ENCODE measurements at places on chromosomes 13 and 19.

GRCh38 chr13:99357131-99357596 lies 50.0 kb upstream of the GPR183 start:
- peak; percentile 36 for DNase-seq

- DNase-seq, result no peak
These were observed 9.9 kb upstream of the CACTIN start for GRCh38 chr19:3636506-3636905.

GRCh38 chr19:46903458-46903857 lies 42.7 kb downstream of the ARHGAP35 start:
- DNase-seq, result no peak

- DNase-seq, result no peak
These were observed 580 bp downstream of the AP2A1 start for GRCh38 chr19:49767381-49767780.

GRCh38 chr13:70203661-70204229 lies 95.5 kb upstream of the KLHL1 start:
- DNase-seq, result no peak

- no peak for DNase-seq
These were observed 2292.8 kb downstream of the PCDH9 start for GRCh38 chr13:64937302-64937701.

- DNase-seq, result peak; percentile 38
These were observed 536 bp downstream of the FAM32A start for GRCh38 chr19:16185768-16186123.

GRCh38 chr13:30735025-30735871 lies at the start of gene ALOX5AP:
TSS of gene ALOX5AP (plus strand) at chr13:30735543. CDS start at chr13:30735606, 63 bp downstream.
- peak; percentile 32 for DNase-seq

DNA sequence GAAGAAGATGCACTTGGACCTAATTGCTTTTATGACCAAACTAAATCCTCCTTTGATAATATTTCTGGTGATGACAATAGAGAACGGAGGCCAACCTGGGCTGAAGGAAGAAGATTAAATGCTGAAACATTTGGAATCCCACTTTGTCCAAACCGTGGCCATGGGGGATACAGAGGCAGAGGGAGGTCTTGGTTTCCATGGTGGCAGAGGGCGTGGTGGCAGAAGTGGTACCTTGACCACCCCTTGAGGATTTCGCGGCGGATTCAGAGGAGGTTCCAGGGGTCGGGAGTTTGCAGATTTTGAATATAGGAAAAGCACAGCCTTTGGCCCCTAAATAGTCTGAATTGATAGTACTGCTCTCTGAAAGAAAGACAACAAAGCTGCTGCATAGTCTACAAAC lies 7.2 kb upstream of the LILRB3 start:
- DNase-seq, result no peak

- DNase-seq, result peak; percentile 81
These were observed 290.0 kb downstream of the MZT1 start for GRCh38 chr13:72437458-72437857.

GRCh38 chr13:62280590-62280989 lies 864.9 kb upstream of the PCDH20 start:
- no peak for DNase-seq

DNA sequence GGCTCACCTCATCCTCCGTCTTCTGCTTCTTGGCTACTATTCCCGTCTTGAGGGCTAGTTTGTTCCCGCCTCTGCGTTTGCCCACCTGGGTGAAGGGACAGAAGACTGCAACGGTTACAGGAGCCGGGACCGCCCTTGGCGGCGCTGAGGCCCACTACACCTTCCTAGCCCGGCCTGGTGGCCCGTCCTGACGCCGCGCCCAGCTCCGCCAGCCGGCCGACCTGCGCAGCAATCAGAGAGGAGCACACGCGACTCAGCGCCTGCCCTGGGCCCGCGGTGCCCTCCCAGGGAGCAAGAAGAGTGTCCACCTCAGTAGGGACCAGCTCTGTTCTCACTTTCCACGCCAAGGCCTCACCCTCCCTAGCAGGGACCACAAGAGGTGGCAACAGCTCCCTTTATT lies 3.1 kb downstream of the TRIR start:
- no peak for DNase-seq

GRCh38 chr19:10654610-10655456 lies 687 bp downstream of the ILF3 start:
- peak; percentile 41 for DNase-seq

GRCh38 chr19:33688171-33688992 lies 66.6 kb downstream of the CHST8 start:
- no peak for DNase-seq

DNA sequence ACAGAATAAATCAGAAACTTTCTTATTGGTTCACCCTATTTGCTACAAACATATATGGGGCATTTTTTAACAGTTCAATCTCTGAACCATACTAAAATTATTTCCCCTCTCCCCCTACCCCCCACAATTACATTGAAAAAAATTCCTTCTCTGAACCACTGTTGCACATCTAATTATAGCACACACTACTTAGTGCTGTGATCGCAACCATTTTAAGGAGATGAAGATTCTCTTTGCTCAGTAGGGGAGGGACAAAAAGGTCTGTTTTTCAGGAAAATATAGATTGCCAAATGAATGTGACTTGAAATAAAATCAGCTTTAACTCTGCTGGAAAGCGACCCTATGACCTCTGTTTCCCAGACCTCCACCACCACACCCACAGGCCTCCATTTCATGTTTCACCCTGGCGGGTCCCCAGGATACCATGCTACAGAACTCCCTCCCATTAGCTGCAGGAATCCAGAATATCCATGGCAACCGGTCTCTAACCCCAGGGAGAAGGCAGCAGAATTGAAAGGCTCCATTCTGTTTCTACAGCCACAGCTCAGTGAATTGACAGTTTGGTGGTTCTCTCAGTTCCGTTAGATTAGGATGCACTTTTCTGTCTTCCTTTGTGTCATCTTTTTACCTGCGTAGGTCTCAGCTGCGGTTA lies 286.3 kb downstream of the TBC1D4 start:
- DNase-seq, result no peak

DNA sequence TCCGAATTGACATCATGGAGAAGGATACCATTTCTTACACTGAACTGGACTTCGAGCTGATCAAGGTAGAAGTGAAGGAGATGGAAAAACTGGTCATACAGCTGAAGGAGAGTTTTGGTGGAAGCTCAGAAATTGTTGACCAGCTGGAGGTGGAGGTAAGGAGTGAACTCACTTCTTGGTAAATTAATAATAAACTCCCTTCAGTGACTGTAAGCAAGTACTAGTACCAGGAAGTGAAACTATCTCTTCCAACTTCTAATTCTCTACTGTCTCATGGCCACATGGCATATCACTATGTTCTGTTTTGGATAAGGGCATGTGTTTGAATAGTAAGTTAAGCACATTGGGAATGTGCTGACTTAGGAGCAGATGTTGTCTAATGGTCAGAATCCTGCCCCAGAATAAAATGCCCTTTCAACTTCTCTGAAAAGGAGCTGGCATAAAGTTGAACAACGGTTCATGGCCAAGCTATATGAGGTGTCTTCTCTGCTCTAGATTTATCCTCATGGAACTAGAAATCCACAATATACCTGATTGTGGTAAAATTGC lies 13.4 kb downstream of the OLFM4 start:
- DNase-seq, result no peak

DNA sequence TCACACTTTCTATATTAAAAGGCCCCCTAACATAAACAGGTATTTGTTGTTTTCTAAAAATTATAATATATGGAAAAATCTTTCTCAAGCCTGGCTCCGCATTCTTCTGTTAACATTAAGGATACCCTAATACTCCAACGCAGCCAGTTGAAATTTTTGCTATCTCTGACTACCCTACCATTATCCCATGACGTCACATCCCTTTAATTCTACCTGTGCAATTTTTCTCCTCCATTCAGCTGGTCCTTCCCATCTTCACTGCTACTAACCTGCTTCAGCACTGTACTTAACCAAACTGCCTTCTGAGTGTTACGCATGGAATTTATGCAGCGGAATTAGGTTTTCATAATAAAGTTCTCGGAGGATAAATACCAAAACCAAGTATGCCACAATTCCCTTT lies 1.0 kb downstream of the MRPS31 start:
- DNase-seq, result no peak

DNA sequence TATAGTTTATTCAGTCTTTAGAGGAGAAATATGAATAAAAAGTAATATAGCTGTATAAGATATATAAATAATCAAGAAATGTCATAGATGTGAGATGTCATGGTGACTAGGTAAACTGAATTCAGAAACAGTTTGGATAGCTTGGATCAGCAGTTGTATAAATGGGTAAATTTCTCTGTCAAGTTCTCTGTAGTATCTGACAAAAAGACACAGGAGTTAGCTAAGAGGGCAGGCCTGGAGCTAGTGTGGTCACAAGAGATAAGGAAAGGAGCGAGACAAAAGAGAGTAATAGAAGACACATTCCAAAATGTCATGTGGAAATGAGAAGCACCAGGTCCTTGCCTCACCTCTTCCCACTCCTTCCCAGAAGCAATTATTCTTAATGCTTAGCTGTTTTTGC lies 349.0 kb downstream of the LMO7 start:
- no peak for DNase-seq

GRCh38 chr13:35894636-35895035 lies 236.5 kb downstream of the DCLK1 start:
- DNase-seq, result peak; percentile 12

DNA sequence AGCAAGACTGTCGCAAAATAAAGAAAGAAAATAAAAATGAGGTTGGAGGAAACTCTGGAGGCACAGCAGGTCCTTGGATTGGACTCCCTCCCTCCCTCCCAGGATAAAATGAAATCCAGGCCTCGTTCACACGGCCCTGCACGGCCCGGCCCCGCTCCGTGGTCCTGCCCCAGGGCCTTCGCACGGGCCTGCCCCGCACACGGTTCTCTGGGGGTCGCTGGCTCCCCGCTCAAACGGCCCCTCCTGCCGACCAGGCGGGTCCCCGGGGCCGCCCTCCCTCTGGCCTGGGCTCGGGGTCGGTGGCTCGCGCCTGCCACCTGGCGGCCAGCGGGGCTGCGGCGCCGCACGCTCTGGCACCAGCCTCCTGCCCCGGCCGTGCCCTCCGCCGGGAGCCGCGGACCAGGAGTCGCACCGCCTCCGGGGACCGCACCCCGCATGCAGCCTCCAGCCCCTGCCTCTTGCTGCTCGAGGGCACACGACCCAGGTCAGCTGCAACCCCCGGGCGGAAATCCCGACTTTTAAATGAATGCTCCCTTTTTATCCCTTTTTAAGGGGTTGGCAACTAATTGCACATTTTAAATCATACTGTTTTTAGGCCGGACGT lies 1.5 kb upstream of the WDR18 start:
- DNase-seq, result peak; percentile 41

DNA sequence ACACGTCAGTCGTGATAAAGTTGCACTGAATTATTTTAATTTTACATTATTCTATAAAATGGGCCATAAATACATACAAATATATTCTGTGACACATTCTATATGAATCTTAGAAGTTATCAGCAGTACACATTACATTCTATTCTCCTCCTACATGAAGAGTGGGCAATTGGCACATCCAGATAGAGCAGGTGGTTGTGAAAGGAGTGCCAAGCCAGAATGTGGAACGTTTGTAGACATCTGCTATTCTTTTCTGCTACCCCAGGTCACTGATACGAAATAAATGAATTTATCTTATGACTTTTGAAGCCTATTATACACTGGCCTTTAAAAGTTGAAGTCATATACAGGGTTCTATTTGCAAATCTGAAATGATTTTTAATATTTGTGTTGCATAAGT lies 373.2 kb downstream of the PCDH17 start:
- no peak for DNase-seq

- no peak for DNase-seq
These were observed 1.4 kb upstream of the ERFL start for GRCh38 chr19:41929536-41930071.

DNA sequence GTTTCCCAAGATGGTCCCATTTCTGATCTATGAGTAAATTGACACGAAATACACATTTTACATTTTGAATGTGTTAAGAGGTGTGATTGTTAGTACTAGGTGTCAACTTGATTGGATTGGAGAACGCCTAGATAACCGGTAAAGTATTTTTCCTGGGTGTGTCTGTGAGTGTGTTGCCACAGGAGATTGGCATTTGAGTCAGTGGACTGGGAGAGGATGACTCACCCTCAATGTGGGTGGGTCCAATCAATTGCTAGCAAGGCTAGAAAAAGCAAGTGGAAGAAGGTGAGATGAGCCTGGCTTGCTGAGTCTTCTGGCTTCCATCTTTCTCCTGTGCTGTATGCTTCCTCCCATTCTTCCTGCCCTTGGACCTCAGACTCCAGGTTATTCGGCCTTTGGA lies 960.7 kb upstream of the PCDH9 start:
- peak; percentile 30 for DNase-seq

DNA sequence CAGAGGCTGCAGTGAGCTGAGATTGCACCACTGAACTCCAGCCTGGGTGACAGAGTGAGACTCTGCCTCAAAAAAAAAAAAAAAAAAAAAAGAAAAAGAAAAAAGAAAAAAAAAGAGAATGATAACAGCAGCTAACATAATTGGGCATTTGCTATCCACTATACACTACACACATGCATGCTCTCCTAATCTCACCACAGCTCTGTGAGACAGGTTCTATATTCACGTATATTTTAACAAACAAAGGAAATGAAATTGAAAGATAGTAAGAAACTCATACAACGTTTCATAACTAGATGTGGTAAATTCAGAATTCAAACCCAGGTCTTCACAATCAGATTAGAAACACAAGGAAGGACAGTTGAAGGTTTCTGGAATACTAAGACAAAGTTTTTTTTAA lies 265.7 kb downstream of the DIAPH3 start:
- no peak for DNase-seq

- DNase-seq, result no peak
These were observed 95.7 kb downstream of the SLC10A2 start for GRCh38 chr13:102970542-102970941.

GRCh38 chr19:45218911-45219743 lies 26.1 kb downstream of the EXOC3L2 start:
- DNase-seq, result no peak

GRCh38 chr13:73025217-73026012 lies 33.4 kb upstream of the KLF5 start:
- peak; percentile 4 for DNase-seq

GRCh38 chr19:39735688-39736087 lies 2.1 kb downstream of the CLC start:
- no peak for DNase-seq

- DNase-seq, result no peak
These were observed 111.6 kb upstream of the OBI1 start for GRCh38 chr13:78770601-78771000.

GRCh38 chr19:28998974-28999373 lies 214.0 kb downstream of the UQCRFS1 start:
- no peak for DNase-seq

GRCh38 chr13:93861818-93862217 lies 617.7 kb downstream of the DCT start:
- peak; percentile 77 for DNase-seq

- no peak for DNase-seq
These were observed 19.6 kb downstream of the FRY start for GRCh38 chr13:32051156-32051555.
